ENCODE measurements at places on chromosomes 4 and X.

- DNase-seq: no peak
Observed at GRCh38 chr4:174201871-174202270, 81.6 kb downstream of the FBXO8 start.

GRCh38 chrX:40671126-40671525 lies 23.8 kb upstream of the CXorf38 start:
- DNase-seq: no peak

DNA sequence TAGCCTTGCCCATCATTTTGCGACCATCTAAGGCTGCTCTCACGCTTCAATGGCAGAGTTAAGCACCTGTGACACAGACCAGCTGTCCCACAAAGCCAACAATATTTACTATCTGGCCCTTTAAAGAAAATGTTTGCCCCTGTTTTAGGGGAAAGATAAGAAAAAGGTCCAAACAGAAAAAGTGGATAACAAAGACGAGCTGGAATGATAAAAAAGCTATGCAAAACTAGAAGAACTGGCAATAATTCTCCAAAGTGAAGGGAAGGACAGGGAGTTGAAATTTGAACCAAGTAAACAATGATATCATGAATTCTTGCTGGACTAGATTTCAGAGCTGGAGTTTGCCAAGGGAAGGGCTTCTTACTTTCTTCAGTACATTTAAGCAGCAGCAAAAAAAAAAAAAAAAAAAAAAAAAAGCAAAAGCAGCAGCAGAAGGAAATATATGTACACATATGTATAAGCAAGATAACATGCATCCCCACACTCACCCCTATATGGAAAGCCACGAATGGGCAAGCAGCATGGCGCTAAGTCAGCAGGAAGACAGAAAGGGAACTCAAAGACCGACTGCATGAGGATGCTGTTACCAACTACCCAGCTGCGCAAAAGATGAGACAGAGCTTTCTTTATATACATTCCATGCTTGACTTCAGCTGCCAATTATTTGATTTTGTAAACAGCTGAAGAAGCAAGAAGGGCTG lies 12.5 kb downstream of the TRAPPC2 start:
- no peak for DNase-seq

DNA sequence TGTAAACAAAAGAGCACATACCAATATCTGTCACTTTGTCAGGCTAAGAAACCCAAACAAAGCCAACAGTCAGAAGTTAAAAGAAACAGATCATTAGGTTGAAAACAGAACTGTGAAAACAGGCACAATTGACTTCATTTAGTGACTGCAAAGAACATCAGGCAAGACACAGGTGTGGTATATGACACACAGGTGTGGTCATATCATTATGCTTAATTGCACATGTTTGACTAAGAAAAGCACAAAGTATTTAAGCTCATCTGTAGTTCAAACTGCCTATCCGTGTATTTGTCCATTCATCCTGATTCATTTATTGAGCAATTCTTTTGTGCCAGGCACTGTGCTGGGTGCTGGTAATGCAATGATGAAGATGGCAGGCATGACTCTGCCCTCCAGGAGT lies 150.7 kb downstream of the DEFB131A start:
- no peak for DNase-seq

- DNase-seq: no peak
Observed at GRCh38 chr4:151558496-151559113, 149.6 kb downstream of the FHIP1A start.

- DNase-seq: no peak
Observed at GRCh38 chr4:114091546-114091945, 112.1 kb upstream of the ARSJ start.

DNA sequence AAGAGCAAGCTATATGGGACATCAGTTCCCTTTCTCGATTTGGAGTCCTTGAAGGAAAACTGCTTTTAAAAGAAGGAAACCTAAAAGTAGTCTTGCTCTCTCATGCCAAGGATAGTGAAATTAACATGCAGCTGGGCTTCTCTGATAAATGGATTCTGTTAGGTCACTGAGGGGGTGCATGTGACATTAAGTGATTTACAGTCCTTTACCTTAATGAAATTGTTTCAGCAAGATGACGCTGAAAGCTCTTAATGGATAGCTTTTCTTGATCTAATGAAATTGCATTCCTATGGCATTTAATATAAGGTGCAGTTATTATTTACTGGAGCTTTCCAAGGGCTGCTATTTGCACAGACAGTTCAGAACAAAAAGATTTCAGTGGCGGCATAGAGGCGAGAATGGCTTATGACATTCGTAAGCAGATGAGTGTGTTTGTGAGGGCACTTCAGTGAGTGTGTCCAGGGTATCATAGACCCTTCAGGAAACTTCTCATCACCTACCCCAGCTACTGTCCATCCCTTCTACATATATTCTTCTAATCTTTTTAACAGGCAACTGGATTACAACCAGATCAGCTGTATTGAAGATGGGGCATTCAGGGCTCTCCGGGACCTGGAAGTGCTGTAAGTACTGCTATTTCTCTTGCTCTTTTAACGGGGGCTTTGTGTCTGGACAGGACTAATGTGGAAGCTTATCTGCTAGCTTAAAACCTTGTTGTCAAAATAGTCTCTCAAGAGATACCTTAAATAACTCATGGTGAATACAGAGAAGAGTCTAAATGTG lies 219.9 kb upstream of the PACRGL start:
- DNase-seq: no peak

GRCh38 chrX:27797575-27797974 lies 10.2 kb upstream of the MAGEB10 start:
- DNase-seq: no peak

- DNase-seq: no peak
Observed at GRCh38 chr4:4787421-4787820, 72.0 kb upstream of the MSX1 start.

- DNase-seq: no peak
Observed at GRCh38 chr4:107564326-107564725, 155.7 kb downstream of the PAPSS1 start.

- DNase-seq: no peak
Observed at GRCh38 chr4:88419874-88420273, 37.0 kb upstream of the HERC5 start.

GRCh38 chr4:98275145-98275544 lies 14.0 kb downstream of the RAP1GDS1 start:
- DNase-seq: no peak

DNA sequence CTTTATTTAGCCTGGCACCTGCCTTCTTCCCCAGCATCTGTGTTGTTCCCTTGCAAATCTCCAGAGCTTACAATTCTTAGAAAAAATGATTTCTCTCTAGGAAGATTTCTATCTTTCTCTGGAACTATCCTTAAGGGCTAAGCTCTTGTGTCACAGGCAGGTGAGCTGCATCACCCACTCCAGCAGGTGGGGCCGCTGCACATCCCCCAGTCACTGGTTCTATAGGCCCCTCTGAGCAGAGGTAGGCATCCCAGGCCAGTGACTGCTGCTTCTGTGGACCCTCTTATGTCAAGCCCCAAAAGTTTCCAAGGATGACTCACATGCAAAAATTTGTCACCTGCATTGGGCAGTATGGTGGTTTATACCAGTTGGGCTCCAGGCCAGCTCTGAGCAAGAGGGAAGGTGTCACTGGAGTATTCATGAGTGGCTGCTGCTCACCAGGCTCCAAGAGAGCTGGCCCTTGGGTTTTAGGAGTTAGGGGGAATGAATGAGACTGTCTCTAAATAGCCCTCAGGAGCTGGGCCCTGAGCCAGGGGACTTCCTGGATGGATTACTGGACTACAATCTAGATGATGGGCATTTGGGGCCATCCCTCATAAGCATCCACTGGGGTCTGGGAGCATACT lies 208.1 kb upstream of the EOLA2 start:
- no peak for DNase-seq

Measured in activated CD4-positive, alpha-beta T cell treated with anti-CD3 and anti-CD28 coated beads for 24 hours (primary cell).